Mesothelial cell of epicardium (in vitro differentiated cells): ENCODE measurements at places on chromosomes 6 and 20. TPM values are rescaled to one million over a fixed set of nuclear protein-coding genes. Genes with fewer than 3 reads are reported as not detected.

Gene FAM209B
- 0.36 to 0.60 TPM in 2 of 3 replicates, not detected in the other for total RNA-seq

Gene SLC17A1
- not detected in 3 replicates for total RNA-seq

Gene MYLK4
- total RNA-seq, result 0.86 to 0.97 TPM (median 0.89 TPM) in 3 replicates

Gene ID4
- total RNA-seq, result 114 to 123 TPM (median 115 TPM) in 3 replicates

Gene OR2J3
- 0.07 to 0.16 TPM in 2 of 3 replicates, not detected in the other for total RNA-seq

Gene VIP
- total RNA-seq, result not detected in 3 replicates

Gene DYNLT2
- total RNA-seq, result 1.7 to 2.7 TPM (median 2.4 TPM) in 3 replicates

Gene ESR1
- not detected in 3 replicates for total RNA-seq

Gene RPP21
- 41.2 to 48.1 TPM (median 46.1 TPM) in 3 replicates for total RNA-seq

Gene SOBP
- total RNA-seq, result 7.6 to 8.8 TPM (median 7.6 TPM) in 3 replicates

Gene SNTA1
- 11.9 to 13.4 TPM (median 13.3 TPM) in 3 replicates for total RNA-seq

Gene PFDN6
- 38.7 to 43.0 TPM (median 39.9 TPM) in 3 replicates for total RNA-seq

Gene EYA4
- 21.4 to 23.1 TPM (median 21.5 TPM) in 3 replicates for total RNA-seq

Gene SLC22A7
- not detected in 3 replicates for total RNA-seq

Gene UST
- 5.9 to 6.6 TPM (median 6.3 TPM) in 3 replicates for total RNA-seq

Gene SLC32A1
- total RNA-seq, result not detected in 3 replicates

Gene HTR1B
- 0.20 to 0.38 TPM (median 0.25 TPM) in 3 replicates for total RNA-seq

Gene BPI
- total RNA-seq, result not detected in 3 replicates
